ENCODE measurements at places on chromosomes 2 and 18.

DNA sequence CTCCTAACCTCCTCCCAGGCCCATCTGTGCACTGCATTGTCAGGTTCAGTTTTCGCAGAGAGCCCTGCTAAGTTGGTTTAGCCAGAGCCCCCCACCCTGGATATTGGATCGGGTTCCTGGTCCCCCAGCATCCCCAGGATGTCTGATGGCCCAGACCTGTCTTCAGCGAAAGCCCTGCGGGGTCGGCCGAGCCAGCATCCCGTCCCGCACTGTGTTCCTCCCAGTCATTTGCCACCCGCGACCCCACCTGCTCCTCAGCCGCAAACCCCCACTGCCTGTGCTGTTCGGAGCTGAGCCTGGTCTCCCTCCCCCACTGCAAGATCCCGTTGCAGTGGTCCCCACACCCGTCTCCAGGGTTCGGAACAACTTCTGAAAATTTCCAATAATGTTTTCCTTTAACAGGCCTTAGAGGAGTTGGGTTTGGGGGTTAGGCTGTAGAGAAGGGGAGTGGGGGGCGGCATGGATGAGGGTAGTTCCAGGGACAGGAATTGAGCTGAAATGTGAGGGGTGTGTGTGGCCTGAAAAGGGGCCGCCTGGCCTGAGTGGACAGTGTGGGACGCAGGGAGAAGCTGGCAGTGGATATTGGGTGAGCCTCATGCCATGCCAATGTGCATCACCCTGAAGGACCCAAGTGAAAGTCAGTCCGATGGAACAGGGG, 1.6 kb upstream of the COPS9 start:
- no peak for DNase-seq

GRCh38 chr2:86229221-86229620, 30.0 kb downstream of the MRPL35 start:
- no peak for DNase-seq

- DNase-seq: no peak
Measured at GRCh38 chr2:240303896-240304745, 131.3 kb upstream of the GPC1 start.

DNA sequence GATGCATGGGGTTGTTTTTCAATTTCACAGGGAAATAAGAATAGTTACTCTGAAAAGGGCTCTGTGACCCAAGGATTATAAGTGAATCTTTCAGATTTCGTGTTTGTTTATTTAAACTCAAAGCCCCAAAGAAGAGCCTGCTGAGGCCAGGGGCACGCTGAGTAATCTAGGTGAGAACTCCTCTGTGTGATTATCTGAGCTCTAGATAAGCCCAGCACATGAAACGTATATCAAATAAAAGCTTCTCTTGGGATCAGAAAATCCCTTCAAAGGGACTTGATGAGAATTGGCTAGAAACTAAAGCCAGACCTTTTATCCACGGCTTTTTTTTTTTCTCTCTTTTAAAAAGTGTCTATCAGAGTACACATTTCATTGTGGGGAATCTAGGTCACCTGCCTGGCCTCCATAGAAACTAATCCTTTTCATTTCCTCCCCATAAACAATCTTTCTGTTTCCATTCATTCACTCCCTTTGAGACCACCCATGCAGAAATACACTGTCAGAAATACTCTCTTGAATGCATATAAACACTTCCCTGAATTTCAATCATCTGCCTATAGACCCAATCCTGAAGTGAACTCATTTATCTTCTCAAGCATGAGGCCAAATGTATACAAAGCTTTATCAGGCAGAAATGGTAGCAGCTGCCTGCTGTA, 137.4 kb downstream of the RIT2 start:
- no peak for DNase-seq

DNA sequence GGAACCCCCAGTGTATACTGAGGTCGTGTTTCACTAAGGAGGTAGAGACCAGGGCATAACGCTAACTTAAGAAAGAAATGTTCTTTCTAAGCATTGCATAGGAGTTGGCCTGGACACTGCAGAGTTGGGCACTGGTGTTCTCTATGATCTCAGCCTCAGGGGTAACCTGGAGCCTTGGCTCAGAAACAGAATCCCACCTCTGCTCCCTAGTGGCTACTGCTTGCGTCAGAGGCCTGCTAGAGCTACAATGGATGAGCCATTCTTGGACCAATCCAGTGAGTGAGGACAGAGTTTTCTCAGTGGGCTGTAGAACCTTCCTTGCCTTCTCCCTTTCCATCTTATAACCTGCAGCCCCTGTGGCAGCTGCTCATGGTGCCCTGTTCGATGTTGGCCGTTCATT, 324.4 kb upstream of the CELF4 start:
- DNase-seq: no peak
